ENCODE measurements at places on chromosomes 4 and X.
A peak's percentile ranks its signal among the peaks of the same experiment; 100 is the strongest.

DNA sequence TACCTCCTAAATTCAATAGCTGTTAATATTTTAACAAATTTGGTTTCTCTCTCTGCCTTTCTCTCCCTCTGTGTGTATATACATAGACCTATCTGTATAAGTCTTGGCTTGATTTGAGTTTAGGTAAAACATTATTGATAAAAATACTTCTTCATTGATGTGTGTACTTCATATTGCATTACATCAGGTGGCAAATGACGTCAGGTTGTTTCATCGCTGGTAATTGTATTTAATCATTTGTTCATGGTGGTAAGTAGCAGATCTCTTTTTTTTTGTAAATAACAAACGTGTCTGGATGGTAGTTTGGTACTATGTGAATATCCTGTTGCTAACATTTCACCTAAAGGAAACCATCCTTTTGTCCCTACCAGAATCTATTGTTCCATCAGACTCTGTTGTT, 55.1 kb downstream of the GALNT7 start:
- no peak for DNase-seq

- no peak for DNase-seq
These were observed 37.4 kb downstream of the GPC3 start for GRCh38 chrX:133947996-133948395.

DNA sequence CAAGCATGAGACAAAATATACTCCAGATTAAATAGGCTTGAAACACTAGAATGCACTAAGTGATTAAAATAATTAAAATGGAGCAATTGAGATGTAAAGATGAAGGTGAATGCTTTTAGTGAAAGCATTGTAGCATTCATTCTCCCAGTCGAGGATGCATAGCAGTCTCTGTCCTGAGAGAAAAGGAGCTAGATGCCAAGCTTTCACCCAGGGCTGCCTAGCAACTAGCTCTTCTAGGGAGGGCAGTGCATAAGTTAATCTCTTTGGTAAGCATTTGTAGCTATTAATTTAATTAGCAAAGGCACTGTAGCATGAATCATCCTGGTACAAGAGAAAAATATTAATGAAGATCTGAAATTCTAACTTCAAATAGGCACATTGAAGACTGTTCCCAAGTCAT, 1014.8 kb downstream of the C4orf33 start:
- peak; percentile 23 for DNase-seq

- no peak for DNase-seq
These were observed 12.1 kb upstream of the TAPT1 start for GRCh38 chr4:16238327-16238726.

DNA sequence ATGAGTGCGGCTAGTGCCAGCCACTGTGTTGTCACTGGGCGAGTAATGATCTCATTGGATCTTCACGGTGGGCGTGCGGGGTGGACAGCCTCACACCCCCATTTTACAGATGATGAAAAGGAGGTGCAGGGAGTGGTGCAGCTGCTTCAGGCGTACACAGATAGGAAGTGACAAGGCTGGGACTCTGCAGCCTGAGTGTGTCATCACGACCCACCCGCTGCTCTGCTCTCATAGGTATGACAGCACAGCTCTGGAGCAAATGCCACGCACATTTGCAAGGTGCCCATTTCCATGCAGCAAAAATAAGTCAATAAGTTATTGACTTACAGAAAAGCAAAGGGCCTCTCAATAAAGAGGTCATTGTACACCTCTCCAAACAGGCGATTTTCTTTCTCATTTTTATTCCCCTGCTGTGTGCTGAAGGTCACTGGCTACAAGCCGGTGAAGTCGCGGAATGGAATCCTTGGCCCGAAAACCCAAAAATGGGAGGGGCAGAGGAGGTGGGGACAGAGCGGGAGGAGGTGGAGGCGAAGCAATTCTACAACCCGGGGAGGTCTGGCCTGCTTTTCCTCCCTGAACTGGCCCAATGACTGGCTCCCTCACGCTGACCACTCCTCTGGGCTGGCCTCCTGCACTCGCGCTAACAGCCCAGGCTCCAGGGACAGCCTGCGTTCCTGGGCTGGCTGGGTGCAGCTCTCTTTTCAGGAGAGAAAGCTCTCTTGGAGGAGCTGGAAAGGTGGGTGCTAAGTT, at the start of gene SOD3:
TSS of gene SOD3 (plus strand) at position 658 of the 750 bp plus-strand sequence. CDS start 3,949 bp downstream, outside the sequence.
- peak; percentile 74 for DNase-seq

All from Ammon's horn (tissue), 1 donor.